ENCODE measurements at places on chromosomes 3 and 15.

DNA sequence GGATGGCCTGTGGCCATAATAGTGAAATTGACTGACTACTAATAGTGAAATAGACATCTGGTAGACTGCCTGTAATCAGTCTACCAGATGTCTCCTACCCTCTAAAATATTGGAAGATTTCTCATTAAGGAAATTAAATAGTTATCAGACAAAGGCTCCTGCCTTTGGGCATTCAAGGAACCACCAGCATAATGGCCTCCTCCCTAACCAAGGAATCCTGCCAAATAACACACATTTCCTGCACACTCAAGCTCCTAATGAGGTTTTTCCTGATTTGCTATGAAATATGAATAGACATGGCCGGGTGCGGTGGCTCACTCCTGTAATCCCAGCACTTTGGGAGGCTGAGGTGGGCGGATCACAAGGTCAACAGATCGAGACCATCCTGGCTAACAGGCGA is 14.6 kb downstream of the NUSAP1 start:
- DNase-seq: no peak

GRCh38 chr3:169475978-169476698 is 187.4 kb downstream of the MECOM start:
- no peak for DNase-seq

DNA sequence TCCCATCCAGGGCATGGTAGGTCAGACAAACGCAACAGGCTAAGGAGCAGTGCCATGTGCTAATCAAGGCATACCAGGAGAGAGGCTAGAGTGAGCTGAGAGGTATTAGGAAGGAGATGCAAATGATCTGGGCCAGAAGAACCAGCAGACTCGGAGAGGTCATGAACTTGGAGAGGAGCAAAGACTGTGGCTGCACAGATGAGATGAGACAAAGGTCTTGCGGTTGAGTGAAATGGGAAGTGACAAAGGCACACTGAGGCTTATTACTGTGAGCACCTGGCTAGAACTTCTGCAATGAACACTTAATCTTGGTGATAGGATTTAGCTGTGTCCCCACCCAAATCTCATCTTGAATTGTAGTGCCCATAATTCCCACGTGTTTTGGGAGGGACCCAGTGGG is 380.2 kb downstream of the ULK4 start:
- DNase-seq: no peak

DNA sequence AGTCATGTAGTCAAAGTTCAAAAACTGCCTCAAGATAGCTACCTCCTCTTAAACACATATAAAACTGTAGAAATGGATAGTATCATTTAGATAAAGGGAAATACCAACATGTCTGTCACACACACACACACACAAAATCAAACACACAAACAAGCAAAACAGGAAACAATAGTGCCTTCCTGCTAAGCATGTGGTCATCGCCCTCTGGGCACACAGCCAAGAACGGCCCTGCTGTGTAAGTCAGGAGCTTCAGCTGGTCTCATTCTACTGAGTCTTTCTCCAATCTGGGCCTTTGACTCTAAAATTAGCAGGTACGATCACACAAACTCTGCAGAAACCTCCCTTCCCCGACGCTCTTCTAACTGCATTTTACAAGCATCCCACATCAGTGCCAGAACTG is 272.2 kb upstream of the CHRNA7 start:
- no peak for DNase-seq

GRCh38 chr3:20480786-20481365 is 294.9 kb upstream of the SGO1 start:
- DNase-seq: no peak
